ENCODE measurements at places on chromosomes 7 and 10. TPM values are rescaled to one million over a fixed set of nuclear protein-coding genes. Genes with fewer than 3 reads are reported as not detected.

GIMAP4 gene
- 6.6 TPM for total RNA-seq

ADARB2 gene
- not detected for total RNA-seq

CREB5 gene
- 3.6 TPM for total RNA-seq

LANCL2 gene
- total RNA-seq, result 17.8 TPM

GRCh38 chr7:10804770-10805169 lies 168.9 kb upstream of the PHF14 start:
- no peak for DNase-seq

DNA sequence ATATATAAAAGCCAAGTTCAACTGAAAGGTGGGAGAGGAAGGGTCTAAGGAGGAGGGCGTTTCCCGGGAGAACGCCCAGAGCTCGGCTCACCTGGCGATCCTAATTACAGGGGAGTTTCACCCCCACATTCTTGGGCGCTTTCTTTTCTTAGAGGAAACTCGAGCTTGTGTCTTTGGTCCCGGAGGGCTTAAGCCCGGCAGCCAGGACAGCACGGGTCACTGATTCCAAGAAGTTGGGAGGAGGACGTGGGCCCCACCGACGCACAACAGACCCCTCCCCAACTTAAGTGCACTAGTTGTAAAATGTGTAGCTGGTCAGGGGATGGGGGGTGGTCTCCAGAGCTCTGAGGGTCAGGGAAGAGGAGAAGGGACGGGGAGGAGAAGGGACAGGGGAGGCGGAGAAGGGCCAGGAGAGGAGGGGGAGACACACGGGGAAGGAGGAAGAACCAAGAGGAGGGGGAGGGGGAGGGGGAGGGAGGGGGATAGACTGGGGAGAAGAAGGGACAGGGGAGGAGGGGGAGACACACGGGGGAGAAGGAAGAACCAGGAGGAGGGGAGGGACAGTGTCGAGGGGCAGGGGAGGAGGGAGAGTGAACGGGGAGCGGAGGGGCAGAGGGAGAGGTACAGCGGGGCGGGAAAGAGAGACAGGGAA lies 874 bp downstream of the BAIAP2L1 start:
- no peak for DNase-seq

- no peak for DNase-seq
Measured at GRCh38 chr7:4800487-4800886, 25.1 kb downstream of the AP5Z1 start.

DNA sequence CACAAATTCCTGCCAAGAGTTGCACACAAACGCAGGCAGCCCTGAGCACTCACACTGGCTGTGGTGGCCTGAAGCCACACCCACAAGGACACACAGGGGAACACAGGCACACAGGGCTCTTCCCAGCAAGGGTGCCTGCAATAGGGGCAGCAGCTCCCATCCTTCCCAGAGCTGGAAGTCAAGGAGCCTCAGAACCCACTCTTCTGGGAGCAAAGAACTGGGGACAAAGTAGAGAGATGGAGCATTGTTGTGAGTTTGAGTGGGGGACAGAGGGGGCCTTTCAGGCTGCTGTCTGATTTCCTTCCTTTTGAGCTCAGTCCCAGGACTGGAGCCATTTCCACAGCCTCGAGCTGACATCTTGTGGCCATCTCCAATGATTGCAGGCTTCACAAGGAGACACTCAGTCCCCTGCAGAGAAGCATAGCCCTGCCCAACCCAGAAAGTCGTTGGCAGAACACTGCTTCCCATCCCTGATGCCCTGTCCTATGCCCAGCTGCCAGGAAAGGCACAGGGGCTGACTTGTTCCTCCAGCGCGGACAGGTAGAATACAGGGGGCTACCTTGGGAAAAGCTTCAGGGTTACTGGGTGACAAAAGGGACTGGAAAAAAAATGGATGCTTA lies 34.4 kb upstream of the SLF2 start:
- peak; percentile 66 for DNase-seq
